Common myeloid progenitor, CD34-positive (primary cell): ENCODE measurements at places on chromosomes 3 and 15.

DNA sequence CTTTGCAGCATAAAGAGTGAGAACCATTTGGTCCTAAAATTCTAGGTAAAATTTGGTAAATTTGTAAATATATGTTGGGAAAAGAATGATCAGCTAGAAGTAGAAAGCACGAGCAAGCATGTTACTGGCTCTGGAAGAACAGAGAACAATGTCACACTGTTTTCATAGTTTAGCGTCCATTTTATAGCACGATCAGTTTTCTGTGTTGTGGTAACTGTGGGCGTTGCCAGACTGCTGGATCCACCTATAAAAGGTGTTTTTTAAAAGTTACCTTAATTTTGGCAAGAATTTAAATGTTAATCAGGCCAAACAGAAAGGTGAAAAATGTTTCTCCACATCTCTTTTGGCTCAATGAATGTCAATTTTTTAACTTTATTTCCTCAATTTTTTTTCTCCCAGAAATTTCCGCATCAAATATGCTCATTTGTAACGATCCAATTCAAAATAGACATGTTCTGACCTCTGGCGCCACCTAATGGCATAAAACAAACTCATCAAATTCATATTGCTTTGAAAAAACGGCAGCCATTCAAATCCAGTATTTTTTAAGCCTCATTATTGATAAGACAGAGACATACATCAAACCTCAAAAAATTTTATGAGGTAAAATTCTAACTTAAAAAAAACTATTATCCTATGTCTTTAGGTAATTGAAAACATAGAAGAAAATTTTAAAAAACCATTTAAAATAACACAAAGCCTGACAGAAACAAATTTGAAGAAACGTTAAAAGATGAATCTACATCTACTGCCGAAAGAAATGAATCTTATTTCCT, 5.5 kb upstream of the GP5 start:
- DNase-seq, result peak; percentile 60

DNA sequence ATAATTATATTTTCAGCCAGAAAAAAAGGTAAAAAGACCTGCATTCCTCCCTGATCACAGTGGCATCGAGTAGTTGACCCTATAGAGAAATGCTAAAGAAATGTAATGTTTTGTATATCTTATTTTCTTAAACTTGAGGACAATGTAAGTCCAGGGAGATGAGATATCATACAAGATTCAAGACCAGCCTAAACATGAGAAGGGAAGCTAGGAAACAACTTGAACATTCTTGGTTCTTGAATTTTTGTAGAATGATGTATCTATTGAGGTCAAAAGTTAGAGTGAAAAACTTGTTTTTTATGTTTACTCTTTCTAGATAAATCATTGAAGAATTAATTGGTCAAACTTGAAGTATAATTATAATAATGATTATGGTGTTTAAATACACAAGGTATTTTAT, 497.7 kb upstream of the TBL1XR1 start:
- no peak for DNase-seq

GRCh38 chr3:24259901-24260512, 234.6 kb downstream of the THRB start:
- peak; percentile 11 for DNase-seq

DNA sequence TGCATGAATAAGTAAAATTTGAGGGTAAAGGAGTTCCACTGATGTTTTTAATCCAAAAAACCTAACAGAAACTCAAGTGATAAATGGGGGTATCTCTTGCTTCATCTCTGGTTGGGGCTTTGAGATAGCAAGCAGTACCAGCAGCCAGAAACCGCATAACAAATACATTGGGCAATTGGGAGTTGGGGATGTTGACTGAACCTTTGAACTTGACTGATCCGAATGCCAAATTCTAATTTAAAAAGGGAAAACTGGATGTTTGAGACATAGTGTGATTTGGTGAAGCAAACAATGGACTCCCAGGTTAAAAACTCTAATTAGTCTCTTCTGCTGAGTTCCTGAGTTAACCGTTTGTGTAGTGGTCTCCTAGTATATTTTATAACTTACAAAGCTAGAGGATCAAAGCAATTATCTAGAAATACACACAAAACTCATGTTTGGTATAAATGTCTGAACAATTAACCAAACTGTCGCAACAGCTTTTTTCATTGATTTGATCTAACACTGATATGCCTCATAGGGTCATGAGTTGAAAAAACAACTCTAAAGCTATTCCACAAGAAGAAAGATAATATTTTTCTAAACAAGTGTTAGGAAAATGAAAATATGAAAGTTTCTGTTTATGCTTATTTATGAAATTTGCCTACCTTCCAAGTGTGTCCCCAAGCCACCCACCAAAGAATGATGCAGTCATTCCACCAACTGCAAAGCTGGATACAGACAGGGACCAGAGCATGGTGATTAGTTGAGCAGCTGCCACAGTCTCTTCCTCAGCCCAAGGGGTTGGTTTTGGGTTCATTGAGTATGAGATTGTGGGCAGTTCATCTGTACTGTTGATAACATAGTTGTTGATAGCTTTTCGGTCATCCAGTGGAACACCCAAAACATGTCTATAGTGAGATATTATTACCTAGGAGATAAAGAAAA, 12.4 kb downstream of the SLC2A2 start:
- no peak for DNase-seq

GRCh38 chr3:105773291-105773690, 95.5 kb downstream of the CBLB start:
- no peak for DNase-seq
